Suppressor macrophage treated with lipopolysaccharide for 1 hour (primary cell): ENCODE measurements at places on chromosomes 1 and 21.
A peak's percentile ranks its signal among the peaks of the same experiment; 100 is the strongest.

DNA sequence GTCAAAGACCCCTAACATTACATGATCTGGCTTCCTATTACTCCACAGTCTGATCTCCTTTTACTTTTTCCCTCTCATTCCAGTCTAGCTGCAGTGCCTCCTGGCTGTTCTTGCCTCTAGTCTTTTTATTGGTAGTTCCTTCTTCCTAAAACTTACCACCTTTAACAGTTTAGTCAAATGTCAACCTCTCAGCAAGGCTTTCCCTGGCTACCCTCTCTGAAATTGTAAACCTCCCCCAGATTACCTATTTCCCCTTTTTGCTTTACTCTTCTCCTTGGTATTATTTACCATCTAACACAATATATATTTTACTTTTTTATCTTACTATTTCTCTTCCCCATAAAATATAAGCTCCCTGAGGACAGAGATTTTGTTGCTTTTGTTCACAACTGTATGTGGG is 129.6 kb downstream of the CLEC20A start:
- no peak for DNase-seq

- no peak for DNase-seq
Measured at GRCh38 chr1:35660581-35661473, 19.5 kb upstream of the PSMB2 start.

DNA sequence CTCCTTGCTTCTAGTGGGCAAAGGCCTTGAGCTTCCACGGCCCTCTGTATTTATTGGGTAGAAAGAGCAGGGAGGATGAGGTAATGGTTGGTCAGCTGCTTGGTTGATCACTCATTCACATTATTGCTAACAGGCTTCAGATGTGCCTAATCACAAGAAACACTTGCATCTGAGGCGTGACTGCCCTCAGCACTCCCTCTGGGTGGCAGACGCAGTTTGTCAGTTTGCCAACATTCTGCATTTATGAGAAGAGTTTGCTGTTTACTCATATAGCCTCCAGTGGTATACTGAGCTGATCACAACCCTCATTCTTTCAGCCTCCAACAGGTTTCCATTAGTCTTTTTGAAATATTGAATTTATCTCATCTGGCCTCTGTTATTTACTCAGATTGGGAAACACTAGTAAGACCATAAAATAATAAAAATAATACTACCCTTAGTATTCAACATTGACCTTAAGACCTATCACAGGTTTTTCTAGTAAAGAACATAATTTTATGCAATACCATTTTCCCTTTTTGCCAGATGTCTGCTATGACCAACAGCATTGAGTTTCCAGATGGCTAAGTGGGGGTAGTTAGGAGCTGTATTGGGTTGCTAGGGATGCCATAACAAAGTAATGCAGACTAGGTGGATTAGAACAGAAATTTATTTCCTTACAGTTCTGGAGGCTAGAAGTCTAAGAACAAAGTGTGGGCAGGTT is 53.3 kb downstream of the PTGFR start:
- no peak for DNase-seq

GRCh38 chr1:180265871-180266270 is 35.8 kb downstream of the LHX4 start:
- no peak for DNase-seq

DNA sequence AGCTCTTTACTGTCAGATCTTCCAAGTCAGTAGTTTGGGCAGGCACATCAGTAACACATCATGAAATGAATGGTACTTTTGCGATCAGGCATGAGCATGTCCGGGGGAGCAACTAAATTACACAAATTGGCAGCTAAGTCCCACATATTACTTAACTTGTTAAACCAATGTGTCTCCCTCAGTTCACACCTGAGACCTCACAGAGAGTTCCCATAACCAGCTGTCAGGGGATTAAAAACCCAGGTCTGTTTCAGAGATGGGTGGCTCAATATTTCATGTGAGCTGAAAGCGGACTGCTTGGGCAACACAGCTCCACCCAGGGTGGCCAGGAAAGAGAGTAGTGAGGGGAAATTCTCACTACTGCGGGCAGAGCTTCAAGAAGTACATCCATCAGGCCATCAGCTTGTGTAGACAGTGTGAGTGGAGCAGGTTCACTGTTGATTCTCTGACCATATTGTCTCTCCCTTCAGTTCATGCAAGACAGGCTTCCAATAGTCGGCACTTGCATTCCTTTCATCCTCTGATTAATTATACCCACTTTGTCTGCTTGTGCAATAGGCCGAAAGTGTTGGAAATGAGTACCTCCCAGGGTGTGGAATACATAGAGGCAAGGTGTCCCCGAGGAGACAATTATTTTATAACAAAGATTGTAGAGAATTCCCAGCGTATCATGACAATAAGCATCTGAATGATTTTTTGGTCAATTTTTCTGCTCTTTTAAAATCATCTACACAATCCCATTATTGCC is 139.9 kb downstream of the PTGER3 start:
- DNase-seq = no peak

DNA sequence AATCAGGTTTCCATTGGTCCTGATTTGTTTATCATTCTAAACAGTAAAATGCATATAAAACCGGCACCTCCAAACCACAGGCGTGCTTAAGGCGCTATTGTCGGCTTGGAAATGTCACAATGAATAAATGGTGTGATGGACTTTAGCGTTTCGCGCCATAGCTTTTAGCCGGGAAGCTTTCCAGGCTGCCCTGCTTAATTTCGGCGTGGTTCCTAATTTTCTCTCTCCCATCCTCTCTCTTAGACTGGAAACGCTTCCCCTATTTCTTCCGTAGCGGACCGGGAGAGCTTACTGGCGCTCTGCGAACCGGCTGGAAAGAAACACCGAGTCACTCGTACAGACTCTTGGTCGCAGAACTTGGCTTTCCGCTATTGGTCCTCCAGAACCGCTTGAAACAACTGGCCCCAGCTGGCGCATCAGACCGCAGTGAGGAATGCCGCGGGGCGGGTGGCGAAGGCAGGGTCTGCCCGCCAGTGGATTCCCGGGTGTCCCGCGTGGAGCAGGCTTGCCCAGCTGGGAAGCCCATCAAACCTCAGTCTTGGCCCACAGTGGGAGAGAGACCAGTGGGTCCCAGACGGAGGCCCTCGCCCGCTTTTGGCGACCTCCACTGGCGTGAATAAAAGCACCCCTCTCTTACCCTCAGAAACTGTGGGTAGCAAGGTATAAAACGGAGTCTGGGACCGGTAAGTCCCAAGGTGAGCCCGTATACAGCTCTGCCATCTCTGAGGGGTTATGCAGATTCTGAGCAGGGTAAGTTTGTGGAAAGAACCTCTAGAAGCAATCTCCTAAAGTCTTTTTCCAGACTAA is 4.0 kb upstream of the LHX8 start:
- no peak for DNase-seq

DNA sequence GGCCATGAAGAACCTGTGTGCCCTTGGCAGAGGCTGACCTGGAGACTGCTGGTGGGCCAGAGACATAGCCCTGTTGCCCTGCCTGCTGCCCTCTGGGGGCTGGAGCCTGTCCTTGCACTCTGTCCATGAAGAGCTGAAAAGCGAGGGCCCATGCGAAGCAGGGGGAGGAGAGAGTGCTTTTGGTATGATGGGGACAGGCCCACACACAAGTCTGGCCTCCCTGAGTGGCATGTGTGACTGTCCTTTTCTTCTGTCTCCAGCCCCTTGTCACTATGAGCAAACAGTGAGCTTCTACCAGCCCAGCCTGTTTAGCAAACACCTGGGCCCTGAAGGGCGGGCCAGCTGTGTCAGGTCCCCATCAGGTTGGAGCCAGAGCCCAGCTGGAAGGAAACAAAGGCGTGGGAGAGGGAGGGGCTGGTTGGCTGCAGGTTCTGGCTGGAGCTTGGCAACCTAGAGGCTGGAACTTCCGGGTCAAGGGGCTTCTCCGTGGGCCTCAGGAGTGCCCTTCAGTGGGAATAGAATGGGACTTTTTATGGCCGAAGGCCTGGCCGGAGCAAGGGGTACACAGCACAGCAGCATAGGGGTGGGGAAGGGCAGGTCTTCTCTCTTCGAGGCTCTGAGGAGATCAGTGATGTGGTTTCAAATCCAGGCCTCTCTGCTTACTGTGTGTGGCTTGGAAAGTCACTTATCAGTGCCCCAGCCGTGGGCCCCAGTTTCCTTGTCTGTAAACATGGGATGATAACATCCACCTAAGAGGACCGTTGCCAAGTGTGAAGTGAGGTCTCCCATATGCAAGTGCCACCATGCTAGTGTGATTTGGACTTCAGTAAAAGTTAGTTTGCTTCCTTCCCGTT is 14.3 kb downstream of the QSOX1 start:
- DNase-seq = peak; percentile 43

DNA sequence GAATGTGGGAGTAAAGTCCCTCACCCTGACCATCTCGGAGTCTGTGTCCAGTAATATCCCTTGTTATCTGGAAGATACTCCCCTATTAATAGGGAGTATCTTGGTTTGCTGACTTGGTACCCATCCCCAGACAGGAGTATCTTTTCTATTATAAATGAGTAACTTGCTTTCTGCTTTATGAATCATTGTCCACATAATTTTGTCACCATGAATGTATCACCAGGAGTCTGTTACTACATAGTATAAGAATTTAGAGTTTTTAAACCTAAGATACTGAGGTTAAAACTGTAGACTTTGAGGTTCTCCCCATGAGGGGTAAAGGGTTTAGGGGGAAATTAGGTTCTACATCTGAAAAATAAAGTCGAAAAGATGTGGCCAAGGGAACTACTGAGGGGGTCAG is 175.6 kb downstream of the FCRL5 start:
- peak; percentile 22 for DNase-seq

- DNase-seq = no peak
Measured at GRCh38 chr1:47732489-47732888, 264.7 kb downstream of the TRABD2B start.

- DNase-seq = peak; percentile 35
Measured at GRCh38 chr1:36384542-36385409, 948 bp downstream of the STK40 start.

DNA sequence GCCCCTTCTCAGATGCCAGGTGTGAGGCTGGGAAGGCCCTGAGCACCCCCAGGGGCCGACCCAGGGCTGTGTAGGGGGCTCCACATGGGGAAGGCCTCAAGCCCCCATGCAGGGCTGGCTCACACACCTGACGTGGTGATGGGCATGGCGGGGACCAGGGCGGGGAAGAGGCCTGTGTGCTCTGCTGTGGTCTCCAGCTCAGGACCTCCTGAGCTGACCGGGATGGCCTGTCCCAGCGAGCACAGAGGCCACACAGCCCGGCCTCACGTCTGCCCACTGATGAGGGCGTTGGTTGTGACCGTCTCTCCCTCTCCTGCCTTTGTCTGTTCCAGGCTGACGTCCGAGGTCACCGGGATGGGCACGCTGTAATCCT is 40.2 kb upstream of the COL6A1 start:
- no peak for DNase-seq

GRCh38 chr1:188269956-188270355 is 1441.2 kb downstream of the PLA2G4A start:
- DNase-seq = no peak

DNA sequence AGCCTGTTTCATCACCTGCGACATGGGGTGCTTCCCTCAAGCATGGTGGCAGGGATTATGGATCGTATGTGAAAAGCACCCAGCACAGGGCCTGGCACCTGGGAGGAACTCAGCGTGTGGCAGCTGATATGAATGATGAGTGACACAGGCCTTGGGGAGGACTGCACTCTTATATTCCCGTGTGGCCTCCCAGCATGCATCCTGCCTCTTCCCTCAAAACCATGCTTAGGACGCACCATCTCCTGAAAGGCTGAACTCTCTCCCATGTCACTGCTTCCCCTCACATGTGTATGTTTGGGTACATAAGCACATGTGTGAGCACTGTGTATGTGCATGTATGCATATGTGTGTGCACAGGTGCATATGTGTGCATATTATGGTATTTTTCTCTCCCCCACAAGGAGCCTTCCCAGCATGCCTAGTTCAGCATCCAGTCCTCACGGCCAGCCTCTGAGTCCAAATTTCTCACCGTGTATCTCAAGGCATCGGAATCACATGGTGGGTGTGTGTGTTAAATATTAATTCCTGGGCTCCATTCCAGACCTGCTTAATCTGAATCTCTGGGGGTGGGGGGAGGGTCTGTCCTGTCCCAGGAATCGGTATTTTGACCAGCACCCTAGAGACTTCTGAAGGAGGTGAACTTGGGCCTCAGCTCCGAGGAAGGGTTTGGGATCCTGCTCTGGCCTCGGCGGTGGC is 12.8 kb downstream of the MYOM3 start:
- DNase-seq = no peak

GRCh38 chr1:47971385-47972160 is 25.6 kb downstream of the TRABD2B start:
- no peak for DNase-seq

GRCh38 chr1:221729771-221730330 is 12.0 kb downstream of the DUSP10 start:
- no peak for DNase-seq

DNA sequence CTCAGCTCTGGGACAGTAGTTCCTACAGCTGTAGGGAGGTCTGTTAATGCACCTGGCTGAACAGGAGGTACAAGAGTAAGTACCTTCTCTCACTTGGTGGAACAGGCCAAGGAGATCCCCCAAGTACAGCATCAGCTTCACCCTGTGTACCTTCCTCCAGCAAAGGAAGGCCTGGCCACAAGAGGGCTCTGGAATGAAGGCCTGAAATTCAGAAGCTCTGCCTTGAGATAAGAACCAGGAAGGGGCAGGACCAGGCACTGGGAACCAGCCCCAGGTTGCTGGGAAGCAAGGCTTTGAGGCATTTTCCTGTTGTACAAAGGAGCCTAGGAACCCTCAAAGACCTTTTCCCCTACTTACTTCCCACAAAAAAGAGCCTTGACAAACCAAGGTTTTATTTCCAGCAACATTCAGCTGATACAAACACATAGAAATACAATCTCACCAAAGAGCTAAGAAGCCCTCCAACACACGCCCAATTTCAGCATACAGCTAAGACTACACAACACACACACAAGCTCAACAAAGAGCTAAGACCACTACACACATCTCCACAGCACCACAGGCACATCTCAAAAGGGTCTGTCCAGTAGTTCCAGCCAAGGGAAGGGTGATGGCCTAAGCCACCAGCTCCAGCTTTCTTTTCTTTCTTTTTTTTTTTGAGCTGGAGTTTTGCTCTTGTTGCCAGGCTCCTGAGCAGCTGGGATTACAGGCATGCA is 23.5 kb downstream of the F11R start:
- peak; percentile 76 for DNase-seq

- DNase-seq = no peak
Measured at GRCh38 chr1:18429654-18430053, 51.1 kb upstream of the KLHDC7A start.

DNA sequence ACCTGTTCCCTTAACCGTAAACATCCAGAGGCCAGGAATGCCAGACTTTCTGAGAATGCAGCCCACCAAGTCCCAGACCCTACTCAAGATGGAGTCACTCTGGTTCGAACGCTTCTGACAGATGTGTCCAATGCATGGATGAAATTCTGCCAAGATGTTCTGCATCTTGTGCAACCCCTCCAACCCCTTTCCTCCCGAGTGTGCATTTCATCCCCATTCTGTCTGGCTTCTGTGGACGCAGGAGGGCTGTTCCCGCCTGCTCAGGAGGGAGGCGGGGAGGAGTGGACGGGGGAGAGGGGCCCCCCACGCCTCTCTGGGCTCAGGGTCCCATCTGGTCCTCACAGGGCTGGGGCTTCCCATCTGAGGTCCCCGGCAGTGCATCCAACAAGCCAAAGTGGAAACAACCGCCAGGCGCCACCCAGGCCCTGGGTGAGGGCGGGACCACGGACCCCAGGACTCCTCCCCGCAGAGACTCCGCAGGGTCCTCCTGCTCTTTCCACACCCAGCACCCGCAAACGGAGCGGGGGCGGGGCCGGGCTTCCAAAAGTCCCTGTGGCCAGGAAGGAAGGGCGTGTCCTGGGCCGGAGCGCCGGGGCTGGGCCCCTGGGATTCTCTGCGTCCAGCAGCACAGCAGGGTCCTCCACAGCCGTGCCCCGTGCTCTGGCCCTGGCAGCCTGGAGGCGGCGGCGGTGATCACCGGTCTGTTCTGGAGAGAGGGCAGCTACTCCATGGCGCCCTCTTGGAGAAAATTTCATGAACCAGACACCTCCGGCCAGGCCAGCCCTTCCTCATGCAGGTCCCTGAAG is 27.8 kb upstream of the SUMO3 start:
- peak; percentile 92 for DNase-seq
